ENCODE measurements at places on chromosomes 5 and 9.

- no peak for DNase-seq
Measured at GRCh38 chr5:80092486-80093107, 57.4 kb downstream of the THBS4 start.

- no peak for DNase-seq
Measured at GRCh38 chr5:142640316-142641005, 45.4 kb downstream of the FGF1 start.

- DNase-seq = no peak
Measured at GRCh38 chr9:79883073-79883645, 311.4 kb downstream of the TLE4 start.

- DNase-seq = no peak
Measured at GRCh38 chr9:127444283-127444920, 6.8 kb downstream of the RPL12 start.

- DNase-seq = no peak
Measured at GRCh38 chr9:27549196-27549755, 19.7 kb upstream of the MOB3B start.

GRCh38 chr5:178516504-178517235 is 73.5 kb downstream of the COL23A1 start:
- DNase-seq = no peak

DNA sequence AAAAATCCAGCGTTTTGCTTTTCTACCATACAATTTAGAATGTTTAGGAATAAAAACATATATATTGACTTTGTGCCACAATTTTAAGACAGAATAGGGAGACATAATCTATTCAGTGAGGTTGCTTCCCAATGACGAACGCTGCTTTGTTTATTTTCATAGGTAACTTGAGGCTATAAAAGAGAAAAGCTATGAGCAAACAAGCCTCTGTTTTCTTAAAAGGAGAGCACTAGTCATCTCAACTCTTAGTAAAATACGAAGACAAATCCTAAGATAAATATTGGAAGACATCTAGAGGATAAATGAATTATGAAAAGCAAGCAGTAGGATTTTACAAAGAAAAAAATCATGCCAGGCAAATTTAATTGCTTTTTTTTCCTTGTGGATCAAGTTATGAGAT is 363.6 kb downstream of the ANXA1 start:
- no peak for DNase-seq

GRCh38 chr9:35029241-35029640 is 39.7 kb downstream of the DNAJB5 start:
- no peak for DNase-seq

- DNase-seq = no peak
Measured at GRCh38 chr9:78074385-78075291, 43.0 kb upstream of the GNAQ start.

DNA sequence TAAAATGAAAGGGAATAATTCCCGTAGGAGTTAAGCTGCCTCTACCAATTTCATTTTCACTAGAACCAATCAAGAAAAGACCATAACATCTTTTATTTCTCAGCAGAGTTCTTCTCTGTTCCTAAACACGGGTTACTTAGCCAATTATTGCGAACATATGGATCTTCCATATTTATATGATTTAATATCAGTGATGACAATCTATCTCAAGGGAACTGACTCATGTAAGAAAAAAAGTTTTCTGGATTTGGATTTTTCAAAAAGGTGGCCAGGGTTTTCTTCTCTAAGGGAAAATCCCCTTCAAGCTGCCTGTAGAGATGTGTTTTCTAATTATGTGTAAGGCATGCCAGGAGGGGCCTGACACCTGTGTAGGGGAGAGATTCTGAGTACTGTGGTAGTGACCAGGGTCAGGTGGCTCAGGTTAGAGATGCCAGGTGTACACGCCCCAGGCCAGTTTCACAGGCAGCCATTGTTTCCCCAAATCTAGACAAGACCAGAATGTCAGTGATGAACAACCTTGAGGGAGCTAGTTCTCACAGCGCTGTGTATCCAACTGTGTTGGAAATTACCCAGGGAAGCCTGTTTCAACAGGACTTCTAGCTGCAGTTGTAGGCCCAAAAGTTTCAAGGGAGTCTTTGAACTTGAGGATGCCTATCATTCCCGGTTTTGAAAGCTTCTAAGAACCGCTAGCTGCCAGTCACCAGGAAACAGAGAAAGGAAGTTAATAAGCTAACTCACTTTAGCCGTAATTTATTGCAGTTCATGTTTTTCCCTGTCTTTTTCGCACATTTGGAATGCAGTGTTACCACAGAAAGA is 572.5 kb upstream of the RGMB start:
- DNase-seq = peak; percentile 54

- no peak for DNase-seq
Measured at GRCh38 chr9:96152550-96152949, 149.4 kb downstream of the HSD17B3 start.
